ENCODE measurements at places on chromosomes 4 and X.
A peak's percentile ranks its signal among the peaks of the same experiment; 100 is the strongest.

- no peak for DNase-seq
Measured at GRCh38 chr4:38180456-38180855, 220.3 kb downstream of the PTTG2 start.

- DNase-seq = no peak
Measured at GRCh38 chr4:7854697-7855370, 84.8 kb downstream of the AFAP1 start.

DNA sequence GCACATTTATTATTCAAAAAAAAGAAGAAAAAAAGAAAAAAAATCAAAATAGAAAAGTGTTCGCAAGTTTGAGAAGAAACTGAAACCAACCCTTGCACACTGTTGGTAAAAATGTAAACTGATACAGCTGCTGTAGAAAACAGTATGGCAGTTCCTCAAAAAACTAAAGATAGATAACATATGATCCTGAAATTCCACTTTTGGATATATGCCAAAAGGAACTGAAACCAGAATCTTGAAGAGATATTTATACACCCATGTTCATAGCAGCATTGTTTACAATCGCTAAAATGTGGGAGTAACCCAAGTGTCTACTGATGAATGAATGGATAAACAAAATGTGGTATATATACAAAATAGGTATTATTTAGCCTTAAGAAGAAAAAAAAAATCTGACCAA, 155.4 kb downstream of the TBCK start:
- DNase-seq = no peak

- DNase-seq = no peak
Measured at GRCh38 chr4:131566026-131566425, 1583.1 kb upstream of the PCDH10 start.

DNA sequence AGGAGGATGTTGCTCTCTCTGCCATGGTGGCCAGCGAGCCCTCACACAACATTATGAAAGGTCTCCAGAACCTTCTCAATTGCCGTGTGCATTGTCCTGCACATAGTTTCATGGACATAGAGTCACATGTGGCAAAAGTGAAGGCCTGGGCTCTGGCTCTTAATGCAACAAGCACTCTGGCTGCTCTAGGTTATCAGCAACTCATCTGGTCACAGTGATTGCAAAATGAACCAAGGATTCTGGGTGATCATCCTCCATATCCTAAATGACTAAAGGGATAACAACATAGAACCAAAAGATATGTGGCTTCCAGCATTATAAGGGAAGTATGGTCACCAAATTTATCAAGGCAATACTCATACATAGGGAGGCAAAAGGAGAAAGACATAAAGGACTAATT, 175.2 kb downstream of the MGST2 start:
- no peak for DNase-seq

GRCh38 chr4:173365359-173365996, 5.3 kb upstream of the SAP30 start:
- no peak for DNase-seq

- DNase-seq = peak; percentile 5
Measured at GRCh38 chr4:128782076-128782715, 27.3 kb upstream of the JADE1 start.

- no peak for DNase-seq
Measured at GRCh38 chrX:32480019-32480418, 731.3 kb downstream of the DMD start.
